ENCODE measurements at places on chromosomes 12 and 14.

GRCh38 chr12:1844661-1845409 lies 24.5 kb downstream of the LRTM2 start:
- no peak for DNase-seq

DNA sequence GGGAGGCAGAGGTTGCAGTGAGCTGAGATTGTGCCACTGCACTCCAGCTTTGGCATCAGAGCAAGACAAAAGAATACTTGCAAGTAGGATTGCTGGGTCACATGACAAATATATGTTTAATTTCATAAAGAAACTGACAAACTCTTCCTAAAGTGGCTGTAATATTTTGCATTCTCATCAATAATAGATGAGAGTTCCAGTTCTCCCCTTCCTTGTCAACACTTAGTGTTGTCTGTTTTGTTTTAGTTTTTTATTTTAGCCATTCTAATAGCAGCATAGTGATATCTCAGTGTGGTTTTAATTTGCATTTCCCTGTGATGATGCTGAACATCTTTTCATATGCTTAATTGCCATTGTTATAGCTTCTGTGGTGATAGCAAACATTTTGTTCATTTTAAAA lies 31.2 kb downstream of the SLC39A9 start:
- no peak for DNase-seq

GRCh38 chr12:57446292-57446960 lies 8.7 kb upstream of the INHBE start:
- no peak for DNase-seq

- DNase-seq, result no peak
These were observed 410.6 kb upstream of the SOX5 start for GRCh38 chr12:24360057-24360456.

- DNase-seq, result no peak
These were observed 5.6 kb downstream of the TBPL2 start for GRCh38 chr14:55434805-55435174.

DNA sequence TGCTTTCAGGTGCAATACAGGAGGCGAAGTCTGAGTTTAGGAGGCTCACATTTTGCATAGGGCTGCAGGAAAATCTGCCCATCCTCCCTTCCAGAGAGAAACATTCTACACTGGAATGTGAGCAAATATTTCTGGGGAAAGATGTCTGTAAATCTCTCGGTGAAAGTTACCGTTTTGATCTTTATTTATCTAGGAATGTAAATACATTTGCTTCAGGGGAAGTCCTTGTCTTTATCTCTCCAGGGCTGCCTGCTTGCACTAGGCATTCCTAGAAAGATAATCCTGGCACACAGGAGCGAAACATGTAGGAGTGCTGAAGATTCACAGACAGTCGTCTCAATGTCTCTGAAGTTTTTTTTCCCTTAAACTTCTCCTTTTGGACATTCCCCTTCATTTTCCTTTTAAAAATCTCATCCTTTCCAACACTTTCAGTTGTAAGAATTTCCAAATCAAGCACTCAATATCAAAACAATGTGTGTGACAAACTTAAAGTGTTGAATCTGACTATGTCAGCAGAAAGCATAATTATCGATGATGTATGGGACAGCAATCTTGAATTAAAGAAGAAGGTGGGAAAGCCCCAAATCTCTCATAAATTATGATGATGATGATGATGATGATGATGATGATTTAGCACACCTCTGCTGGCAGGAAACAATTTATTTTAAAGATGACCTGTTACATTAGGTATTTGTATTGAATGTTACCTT lies 113.4 kb upstream of the RESF1 start:
- no peak for DNase-seq

Measured in T follicular helper cell (primary cell).